ENCODE measurements at places on chromosomes 13 and 19. TPM values are rescaled to one million over a fixed set of nuclear protein-coding genes. Genes with fewer than 3 reads are reported as not detected.

GRCh38 chr19:34540811-34541557, 59.4 kb downstream of the WTIP start:
- no peak for DNase-seq

Gene RDH8
- total RNA-seq: not detected

- no peak for DNase-seq
Measured at GRCh38 chr13:41611385-41611784, 154.0 kb downstream of the RGCC start.

- DNase-seq: no peak
Measured at GRCh38 chr19:58566989-58567388, 6.1 kb downstream of the MZF1 start.

DNA sequence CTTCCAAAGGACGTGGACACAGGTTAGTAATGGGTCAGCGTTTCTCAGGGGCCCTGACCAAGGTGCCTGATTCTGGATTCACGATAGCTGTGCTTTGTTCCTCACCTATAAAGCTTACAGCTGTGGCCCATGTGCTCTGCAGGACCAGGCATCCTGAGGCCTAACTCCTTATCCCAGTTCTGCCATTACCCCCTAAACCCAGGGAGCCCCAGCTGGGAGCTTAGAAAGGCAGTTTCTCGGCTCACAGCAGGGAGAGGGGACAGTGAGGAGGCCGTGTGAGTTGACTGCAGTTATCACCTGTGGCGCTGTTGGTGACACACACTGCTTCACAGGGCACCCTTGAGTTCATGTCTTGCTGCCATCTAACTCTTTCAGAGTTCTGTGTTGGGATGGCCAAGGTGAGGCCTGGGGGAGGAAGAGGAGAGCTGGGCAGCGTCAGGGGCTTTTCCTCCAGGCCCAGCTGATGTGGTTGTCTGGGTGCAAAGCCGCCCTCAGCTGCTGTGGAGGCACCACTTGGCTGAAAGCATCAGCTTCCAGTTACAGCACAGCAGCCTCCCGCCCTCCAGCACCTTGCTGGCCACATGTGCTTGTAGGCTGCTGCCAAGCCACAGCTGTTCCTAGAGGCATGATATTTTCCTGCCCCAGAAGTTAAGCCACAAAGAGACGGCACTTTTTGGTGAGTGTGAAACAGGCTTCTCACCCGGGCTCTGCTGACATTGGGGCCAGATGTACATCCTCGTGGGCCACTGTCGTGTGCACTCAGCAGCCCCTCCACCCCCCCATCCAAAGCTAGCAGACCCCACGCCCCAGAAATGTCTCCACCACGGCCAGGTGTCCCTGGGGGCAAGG, 99.6 kb upstream of the MCF2L start:
- DNase-seq: no peak

Gene COG3
- 26.2 TPM for total RNA-seq

All from neural progenitor cell (in vitro differentiated cells).